ENCODE measurements at places on chromosomes 6 and 20. TPM values are rescaled to one million over a fixed set of nuclear protein-coding genes. Genes with fewer than 3 reads are reported as not detected.

GRCh38 chr6:70811788-70812187 is 144.1 kb downstream of the SMAP1 start:
- DNase-seq = no peak

DNA sequence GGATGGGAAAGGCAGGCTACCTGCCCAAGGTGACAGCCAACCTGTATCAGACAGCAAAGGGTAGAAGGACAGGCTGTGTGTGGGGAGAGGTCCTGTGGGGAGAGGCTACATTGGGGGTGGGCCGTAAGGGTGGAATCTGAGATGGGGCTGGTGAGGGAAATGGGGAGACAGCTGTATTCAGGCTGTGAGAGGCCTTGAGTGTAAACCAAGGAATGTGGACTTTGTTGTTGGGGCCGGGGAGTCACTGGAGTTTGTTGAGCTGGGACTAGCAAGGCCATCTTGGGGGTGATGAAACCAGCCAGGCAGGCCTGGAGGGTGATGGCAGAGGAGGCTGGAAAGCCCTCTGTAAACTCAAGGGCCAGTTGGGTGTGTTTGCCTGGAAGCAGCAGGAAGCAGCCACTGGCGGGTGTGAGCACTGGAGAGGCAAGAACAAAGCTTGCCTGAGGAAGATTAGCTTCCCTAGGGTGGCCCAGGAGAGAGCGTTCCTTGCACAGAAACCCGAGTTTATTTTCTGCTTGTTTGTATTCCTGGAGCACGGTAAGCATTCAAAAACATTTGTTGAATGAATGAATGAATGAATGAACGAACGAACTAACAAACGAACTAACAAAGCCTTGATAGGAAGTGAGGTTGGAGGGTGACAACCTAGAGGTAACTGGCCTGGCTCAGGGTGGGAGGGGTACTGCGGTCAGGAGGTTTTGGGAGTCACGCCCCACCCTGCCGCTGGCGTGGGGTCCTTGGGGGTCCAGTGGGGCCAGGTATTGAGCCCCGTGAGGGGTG is 18.9 kb downstream of the TTBK1 start:
- DNase-seq = no peak

GRCh38 chr6:18165751-18166150 is 10.5 kb downstream of the KDM1B start:
- no peak for DNase-seq

Gene SH3BGRL2
- 8.3 TPM for polyA plus RNA-seq

GRCh38 chr6:9527679-9528286 is 887.1 kb downstream of the TFAP2A start:
- DNase-seq = peak; percentile 19

GRCh38 chr20:47353239-47353691 is 3.2 kb downstream of the ZMYND8 start:
- peak; percentile 38 for DNase-seq

Gene CYP39A1
- 3.6 TPM for polyA plus RNA-seq

- DNase-seq = no peak
Observed at GRCh38 chr20:19264191-19264590, 51.7 kb downstream of the SLC24A3 start.

Gene EDN3
- polyA plus RNA-seq = 0.12 TPM

Gene PXDC1
- polyA plus RNA-seq = 37.1 TPM

- no peak for DNase-seq
Observed at GRCh38 chr20:1968964-1969363, 24.9 kb downstream of the PDYN start.

DNA sequence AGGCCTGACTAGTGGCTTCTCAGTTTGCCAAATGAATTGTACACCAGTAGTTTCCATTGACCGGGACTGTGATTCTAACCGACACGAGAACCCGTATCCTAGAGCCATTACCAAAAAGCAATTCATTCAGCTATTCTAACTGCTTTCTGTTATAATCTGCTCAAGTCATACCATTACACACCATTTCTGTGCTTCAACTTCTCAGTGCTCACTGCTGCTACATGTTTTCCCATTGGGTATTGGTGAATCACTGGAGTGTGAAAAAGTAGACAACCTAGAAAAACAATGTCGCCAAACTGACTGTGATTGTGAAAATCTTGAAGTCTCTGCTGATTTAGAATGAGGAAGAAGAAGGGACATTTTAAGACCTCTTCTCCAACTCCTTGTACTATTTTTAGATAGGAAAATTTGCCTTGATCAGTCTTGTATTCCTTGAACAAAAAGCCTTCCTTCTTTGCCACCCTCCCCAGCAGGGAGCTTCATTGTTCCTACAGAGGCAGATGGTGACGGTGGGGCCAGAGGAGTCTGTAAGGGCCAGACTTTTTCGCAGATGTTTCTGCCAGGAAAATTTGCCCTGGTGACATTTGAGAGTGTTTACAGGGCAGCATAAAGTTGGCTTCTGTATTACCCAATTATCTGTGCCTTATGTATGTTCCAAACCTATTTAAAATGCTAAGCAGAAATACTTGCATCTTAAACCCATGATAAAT is 31.7 kb upstream of the MAP3K4 start:
- peak; percentile 40 for DNase-seq
